ENCODE measurements at places on chromosomes 11 and 22.

GRCh38 chr22:17264321-17265052, 45.3 kb upstream of the ADA2 start:
- DNase-seq = no peak

- no peak for DNase-seq
Observed at GRCh38 chr11:12174477-12175143, 64.2 kb downstream of the MICAL2 start.

DNA sequence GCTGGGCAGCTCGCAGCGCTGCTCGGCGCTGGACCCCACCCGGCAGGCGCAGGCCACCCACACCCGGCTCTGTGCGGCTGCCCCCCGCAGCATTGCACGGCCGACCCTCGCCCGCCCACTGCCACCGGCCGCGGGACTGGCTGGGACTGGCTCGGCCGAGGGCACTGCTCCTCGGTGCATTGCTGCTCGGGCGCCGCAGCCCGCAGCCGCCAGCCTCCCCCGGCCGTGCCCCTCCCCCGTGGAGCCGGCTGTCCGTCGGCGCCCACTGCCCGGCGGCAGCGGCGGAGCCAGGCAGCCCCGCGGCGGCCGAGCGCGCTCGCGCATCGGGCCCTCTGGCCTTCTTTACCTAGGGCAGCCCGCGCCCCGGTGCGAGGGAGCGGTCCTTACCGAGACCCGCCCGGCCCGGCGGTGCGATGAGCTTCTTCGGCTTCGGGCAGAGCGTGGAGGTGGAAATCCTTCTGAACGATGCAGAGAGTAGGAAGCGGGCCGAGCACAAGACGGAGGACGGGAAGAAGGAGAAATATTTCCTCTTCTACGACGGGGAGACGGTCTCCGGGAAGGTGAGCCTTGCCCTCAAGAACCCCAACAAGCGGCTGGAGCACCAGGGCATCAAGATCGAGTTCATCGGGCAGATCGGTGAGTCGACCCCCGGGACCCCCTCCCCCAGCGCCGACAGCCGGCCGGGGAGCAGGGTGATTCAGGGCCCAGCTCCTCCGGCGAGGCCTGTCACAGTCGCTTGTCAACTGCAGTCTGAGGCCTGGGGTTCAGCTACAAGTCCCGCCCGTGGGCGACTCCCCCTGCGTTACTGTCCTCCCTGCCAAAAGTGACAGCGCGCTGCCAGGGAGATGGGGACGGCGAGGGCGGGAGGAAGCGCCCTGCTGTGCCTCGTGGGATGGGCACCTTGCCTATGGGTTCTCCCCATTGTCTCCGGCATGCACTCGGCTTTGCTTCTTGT, 516 bp downstream of the VPS26B start:
- no peak for DNase-seq

DNA sequence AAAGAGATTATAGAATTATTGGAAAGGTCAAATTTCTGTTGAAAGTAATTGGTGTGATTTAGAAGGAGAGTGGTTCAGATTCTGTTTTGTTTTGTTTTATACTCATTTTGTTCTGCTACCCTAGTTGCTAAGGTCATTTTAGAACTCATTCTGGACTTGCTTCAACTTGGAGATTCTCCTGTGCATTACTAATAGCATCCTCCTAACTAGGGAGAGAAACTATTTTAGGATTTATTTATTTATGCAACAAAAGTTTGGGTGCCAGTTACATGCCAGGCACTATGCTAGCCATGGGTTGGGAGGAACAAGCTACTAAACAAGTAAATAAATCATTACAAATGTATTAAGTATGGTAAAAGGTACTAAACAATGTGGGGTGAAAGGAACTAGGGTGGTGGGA, 84.0 kb downstream of the YAP1 start:
- DNase-seq = no peak

- DNase-seq = peak; percentile 79
Observed at GRCh38 chr22:38700789-38701628, at the start of gene JOSD1. Gene JOSD1, minus strand, starts transcription at chr22:38700943. Its CDS starts 956 bp downstream, at chr22:38699987.

GRCh38 chr22:49070501-49070900, 757.2 kb downstream of the BRD1 start:
- no peak for DNase-seq

- no peak for DNase-seq
Observed at GRCh38 chr11:44475114-44475686, 90.3 kb upstream of the CD82 start.

- DNase-seq = no peak
Observed at GRCh38 chr11:68959465-68960293, 21.1 kb downstream of the MRGPRD start.

- DNase-seq = no peak
Observed at GRCh38 chr11:2750101-2750681, 50.4 kb upstream of the KCNQ1OT1 start.

DNA sequence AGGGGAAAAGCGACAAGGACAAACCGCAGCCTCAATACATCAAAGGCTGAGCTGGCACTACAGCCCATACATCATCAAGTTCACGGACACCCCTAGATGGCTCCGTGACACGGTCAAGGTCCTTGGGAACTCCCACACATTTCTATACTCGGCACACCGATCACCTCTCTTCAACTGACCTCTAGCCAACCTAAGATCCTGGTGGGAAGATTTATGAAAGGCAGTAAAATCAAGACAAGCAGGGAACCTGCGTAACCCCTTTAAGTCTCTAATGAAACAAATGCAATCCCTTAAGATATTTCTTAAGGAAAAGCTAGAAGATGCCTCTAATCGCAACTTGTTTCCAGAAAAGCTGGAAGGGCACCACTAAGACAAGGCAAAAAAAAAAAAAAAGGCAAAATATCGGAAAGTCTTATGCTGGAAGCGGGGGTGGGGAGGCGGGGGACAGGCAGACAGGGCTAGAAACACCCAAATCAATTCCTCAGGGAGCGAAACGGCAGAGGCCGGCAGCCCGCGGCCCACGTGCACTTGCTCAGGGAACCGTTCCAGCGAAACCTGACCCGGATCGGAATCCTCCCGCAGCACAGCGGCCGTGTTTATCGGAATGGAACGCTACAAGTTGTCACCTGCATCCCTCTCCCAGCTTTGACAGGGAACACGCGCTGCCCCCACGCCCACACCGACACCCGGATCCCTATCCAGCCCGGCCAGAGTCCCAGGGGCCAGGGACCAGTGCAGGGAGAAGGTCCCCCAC, 1.4 kb downstream of the ARHGAP20 start:
- no peak for DNase-seq

DNA sequence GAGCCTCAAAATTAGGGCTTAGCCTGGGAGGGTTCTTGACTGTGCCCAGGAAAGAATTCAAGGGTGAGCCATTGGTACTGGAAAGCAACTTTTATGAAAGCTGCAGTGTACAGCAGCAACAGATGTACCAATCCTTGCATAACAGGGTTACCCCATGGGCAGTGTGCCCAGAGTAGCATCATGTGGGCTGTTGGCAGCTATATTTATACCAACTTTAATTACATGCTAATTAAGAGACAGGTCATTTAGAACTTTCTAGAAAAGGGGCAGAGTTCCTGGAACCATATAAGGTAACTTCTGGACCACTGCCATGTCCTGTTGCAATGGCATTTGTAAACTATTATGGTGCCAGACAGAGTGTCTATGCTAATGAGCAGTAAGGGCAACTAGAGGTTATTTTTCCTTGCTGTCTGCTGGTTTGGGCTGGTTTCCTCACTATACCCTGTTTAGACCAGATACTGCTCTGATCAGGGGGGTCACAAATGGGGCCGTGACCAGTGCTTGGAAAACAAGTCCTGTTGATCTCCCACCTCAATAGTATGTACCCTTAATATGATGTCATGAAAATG, 1120.5 kb upstream of the RAG2 start:
- DNase-seq = no peak

DNA sequence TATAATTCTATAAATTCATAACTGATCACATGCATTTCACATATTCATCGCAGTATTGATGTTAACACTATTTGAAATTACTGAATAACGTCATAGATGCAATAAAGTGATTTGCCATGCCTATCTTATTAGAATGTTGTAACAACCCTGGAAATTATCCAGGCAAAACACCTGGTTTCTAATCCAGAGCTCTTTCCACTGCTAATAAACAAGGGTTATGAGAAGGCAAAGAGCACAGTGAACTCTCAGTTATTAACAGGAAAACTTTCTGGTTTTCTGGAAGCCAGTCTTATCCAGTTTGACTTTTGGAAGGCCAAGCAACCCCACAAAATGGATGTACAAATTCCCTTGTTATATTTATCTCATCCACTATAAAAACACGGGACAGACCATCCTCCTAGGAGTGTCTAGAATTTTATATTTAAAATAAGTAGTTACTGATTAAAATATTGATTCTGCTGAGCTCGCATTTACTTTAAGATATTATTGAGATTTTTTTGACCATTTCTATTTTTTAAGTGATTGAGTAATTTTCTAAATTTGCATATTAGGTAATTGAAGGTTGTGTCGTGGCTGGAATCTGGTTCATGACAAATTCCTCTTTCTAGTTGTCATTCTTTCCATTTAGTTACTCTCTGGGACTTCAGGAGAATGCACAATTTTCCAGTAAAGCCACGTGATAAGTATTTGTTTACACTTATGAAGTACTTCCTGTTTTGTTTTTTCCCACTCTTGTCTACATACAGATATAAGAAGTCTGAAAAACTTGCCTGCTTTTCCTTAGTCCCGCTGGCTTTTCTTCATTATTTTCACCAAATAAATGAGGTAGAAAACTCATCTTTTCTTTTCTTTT, 47.9 kb downstream of the DCUN1D5 start:
- DNase-seq = no peak

DNA sequence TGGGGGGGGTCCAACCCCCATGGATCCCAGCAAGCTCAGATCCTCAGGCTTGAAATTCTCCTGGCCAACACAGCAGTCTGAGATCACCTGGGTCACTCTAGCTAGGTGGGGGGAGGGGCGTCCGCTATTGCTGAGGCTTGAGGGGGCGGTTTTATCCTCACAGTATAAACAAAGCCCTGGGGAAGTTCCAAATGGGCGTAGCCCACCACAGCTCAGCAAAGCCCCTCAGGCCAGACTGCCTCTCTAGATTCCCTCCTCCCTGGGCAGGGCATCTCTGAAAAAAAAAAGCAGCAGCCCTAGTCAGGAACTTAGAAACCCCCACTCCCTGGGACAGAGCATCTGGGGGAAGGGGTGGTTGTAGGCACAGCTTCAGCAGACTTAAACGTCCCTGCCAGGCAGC, 16.7 kb downstream of the TRPC6 start:
- no peak for DNase-seq

- DNase-seq = no peak
Observed at GRCh38 chr11:36512016-36512415, 1.9 kb upstream of the TRAF6 start.

Measured in HuH-7.5 (cell line).